BJ (cell line): ENCODE measurements at places on chromosomes 12 and 14.

DNA sequence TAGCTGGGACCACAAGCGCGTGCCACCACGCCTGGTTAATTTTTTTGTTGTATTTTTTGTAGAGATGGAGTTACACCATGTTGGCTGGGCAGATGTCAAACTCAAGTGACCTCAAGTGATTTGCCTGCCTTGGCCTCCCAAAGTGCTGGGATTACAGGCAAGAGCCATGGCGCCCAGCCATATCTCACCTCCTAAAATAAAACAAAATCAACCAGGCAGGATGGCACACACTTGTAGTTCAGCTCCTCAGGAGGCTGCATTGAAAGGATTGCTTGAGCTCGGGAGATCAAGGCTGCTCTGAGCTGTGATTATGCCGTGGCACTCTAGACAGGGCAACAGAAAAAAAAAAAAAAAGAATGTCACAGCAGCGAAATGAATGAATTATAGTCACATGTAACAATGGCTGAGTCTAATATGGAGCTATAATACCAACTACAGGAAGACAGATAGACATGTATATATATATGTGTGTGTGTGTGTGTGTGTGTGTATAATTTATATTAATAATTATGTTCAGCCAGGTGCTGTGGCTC, 19.3 kb upstream of the TMEM120B start:
- DNase-seq, result no peak

DNA sequence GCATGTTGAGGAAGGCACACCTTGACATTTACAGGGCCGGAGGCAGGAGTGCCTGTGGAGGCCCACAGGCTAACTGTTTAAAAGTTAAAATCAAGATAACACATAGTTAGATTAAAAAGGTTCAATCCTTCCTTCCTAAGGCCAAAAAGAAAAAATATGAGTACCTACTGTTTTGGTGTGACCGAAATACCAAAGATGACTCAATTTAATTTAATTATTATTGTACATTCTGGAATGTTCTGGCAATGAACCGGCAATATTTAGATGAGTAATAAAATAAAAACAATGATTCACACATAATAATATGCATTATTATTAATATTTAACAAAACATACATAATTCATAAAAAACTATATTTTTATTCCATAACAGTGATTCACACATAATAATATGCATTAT, 136.8 kb upstream of the NTF3 start:
- DNase-seq, result no peak

DNA sequence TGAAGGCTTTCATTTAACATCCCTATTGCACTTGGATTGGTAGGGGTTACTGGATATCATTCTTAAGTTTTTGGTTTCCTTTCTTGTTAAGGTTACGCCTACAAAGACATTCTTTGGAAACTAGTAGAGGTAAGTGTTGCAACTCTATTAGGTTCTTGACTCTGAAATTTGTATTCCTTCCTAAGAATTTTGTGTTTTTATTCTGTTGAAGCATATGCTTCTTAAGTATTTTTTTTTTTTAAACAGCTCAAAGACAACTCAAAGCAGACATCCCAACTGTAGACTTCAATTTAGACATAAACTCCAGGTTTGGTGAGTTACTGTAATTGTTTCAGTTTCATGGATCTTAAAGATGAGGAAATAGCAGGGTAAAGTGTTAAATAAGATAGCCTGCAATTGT, 1.1 kb upstream of the RBMS2 start:
- no peak for DNase-seq

DNA sequence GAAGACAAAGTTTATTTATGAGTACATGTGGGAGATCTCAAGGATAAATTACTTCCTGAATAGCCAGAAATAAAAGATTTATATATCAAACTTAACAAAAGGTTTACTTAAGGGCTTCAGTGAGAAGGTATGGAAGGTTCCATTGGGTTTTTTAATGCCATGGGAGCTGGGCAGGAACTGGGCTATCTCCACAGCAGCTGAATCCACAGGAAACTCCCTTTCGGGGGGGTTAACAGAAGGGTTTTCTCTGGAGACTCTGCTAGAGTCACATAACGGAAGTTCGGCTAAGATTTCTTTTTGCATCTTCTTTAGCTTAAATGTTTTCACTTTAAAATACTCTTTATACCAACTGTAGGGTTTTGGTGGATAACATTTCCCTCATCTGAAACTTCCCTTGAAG, 113.5 kb downstream of the UNC79 start:
- no peak for DNase-seq

DNA sequence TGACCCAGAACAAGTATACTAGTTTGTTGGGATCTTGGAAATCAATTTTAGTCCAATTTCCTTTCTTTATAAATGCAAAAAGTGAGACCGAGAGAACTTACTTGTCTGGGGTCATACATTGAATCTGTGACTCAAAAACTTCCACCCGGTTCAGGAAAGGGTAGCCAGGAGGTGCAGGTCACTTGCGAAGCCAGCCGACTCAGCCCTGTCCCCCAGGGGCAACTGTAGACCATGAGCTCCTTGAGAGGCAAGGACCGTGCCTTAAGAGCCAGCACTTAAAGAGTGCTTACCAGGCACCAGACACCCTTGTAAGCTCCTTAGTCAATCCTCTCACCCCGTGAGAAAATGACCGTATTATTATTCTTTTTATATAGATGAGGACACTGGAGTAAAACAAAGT, 505 bp upstream of the BCDIN3D start:
- DNase-seq, result no peak

- DNase-seq, result no peak
Measured at GRCh38 chr14:104602315-104602932, 2.1 kb downstream of the TMEM179 start.

- DNase-seq, result no peak
Measured at GRCh38 chr14:51654533-51654845, 2.8 kb downstream of the FRMD6 start.

DNA sequence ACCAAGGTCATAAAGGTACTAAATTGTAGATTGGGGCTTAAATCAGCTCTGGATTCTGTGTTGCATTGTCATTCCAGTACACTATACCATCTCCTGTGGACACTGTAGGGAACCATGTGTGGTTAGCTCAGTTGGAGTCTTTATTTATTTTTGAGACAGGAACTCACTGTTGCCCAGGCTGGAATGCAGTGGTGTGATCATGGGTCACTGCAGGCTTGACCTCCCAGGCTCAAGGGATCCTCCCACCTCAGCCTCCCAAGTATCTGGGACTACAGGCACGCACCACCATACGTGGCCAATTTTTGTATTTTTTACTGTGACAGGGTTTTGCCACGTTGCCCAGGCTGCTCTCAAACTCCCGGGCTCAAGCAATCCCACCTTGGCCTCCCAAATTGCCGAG, 6.7 kb downstream of the PAPOLA start:
- DNase-seq, result no peak

GRCh38 chr12:130051900-130052299, 110.4 kb upstream of the FZD10 start:
- no peak for DNase-seq

DNA sequence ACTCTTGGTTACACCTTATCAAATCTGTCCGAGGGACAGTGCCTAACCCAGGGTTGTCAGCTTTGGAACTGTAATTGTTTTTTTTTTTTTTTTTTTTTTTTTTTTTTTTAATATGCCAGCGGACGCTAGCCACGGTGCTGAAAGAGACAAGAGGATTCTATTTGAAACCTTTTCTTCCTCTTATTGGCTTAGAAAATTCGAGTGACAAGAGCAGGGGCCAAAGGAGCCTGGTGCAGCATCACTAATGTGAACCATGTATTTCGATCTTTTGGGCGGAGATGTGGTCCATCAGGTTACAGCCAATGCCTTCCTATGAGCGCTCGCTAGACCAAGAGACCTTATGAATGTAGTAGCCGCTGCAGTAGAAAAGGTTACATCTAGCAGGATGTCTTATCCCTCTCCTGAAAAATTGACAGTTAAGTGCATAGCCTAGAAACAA, 922 bp downstream of the PTPRR start:
- no peak for DNase-seq

- DNase-seq, result no peak
Measured at GRCh38 chr12:69161829-69162228, 77.5 kb upstream of the CPSF6 start.

DNA sequence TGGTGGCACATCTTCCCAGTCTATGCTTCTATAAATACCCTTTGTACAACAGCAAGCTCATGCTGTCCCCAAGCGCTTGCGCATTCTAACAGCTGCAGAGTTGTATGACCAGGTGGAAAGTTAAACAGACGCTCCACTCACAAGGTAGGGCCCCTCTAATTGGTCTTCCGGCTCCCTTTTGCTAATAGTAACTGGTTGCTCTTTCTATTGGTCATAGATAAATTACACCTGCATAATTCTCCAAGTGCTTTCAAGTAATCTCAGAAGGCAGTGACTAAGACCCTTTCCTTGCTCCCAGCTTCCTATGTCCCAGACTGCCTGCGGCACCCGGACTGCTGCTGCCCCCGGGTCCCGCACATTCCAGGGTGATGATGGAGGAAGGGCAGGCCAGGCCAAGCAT, 6.1 kb upstream of the TSPAN9 start:
- DNase-seq, result no peak

- DNase-seq, result no peak
Measured at GRCh38 chr12:101166866-101167265, 43.2 kb downstream of the SLC5A8 start.

- DNase-seq, result no peak
Measured at GRCh38 chr12:41008472-41008871, 179.6 kb upstream of the PDZRN4 start.

DNA sequence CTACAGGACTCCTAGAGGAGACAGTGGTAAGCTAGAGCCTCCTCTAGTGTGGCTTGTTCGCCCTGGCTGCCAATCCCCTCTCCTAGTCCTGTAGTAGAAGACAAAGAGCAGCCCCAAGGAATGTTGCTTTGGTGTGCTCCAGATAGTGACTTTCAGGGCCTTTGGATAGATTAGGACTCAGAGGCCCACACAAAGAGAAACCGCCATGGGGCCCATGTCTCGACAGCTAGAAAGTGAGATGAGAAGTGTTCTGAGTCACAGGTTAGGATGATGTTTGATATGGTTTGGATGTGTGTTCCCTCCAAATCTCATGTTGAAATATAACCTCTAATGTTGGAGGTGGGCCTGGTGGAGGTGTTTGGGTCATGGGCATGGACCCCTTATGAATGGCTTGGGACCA, 51.8 kb upstream of the JDP2 start:
- DNase-seq, result no peak

- no peak for DNase-seq
Measured at GRCh38 chr12:78977304-78977867, 112.8 kb downstream of the SYT1 start.

DNA sequence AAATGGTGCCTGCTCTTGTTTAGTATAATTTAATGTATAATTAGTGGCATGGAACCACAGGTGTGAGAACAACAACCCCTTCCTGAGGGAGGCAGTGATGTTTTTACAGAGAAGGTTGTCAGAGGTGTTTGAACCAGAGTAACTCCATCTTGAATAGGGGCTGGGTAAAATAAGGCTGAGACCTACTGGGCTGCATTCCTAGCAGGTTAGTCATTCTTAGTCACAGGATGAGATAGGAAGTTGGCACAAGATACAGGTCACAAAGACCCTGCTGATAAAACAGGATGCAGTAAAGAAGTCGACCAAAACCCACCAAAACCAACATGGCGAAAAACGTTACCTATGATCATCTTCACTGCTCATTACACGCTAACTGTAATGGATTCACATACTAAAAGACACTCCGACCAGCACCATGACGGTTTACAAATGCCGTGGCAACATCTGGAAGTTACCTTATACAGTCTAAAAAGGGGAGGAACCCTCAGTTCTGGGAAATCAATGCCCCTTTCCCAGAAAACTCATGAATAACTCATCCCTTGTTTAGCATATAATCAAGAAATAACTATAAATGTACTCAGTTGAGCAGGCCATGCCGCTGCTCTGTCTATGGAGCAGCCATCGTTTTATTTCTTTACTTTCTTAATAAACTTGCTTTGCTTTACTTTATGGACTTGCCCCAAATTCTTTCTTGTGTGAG, 47.8 kb upstream of the LTA4H start:
- DNase-seq, result no peak

- no peak for DNase-seq
Measured at GRCh38 chr12:19402211-19402610, 37.1 kb upstream of the AEBP2 start.

DNA sequence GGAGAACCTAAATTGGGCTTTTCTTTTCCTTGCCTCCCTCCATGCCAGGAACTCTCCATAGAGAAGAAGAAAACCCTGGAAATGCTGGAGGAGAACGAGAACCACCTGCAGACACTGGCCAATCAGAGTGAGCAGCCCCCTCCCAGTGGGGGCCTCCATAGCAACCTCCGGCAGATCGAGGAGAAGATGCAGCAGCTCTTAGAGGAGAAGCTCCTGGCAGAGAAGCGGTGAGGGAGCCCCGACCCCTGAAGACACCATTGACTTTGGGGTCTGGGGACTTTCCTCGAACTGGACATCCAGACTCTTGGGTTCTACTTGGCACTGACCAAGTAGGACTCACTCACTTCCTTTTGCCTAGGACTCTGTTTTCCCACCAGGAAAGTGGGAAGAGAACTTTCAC, 41.4 kb downstream of the PLEKHD1 start:
- no peak for DNase-seq

GRCh38 chr14:32443890-32444661, 115.0 kb downstream of the AKAP6 start:
- peak; percentile 40 for DNase-seq

- no peak for DNase-seq
Measured at GRCh38 chr12:33223956-33224355, 215.7 kb downstream of the SYT10 start.

DNA sequence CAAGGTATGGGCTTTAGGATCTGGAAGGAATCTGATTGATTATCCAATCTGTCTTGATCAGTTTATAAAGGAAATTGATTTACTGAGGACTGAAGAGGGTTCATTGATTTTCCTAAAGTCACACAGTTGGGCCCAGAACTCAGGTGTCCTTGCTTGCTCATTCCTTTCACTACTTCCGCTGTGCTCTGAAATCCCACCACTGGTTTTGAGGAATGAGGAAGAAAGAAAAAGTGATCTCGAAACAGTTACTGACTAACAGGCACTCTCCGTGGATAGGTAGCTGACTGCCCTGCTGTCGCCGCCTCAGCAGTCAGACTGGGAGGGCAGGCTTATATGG, at the start of gene FITM1:
Gene FITM1, plus strand, starts transcription at position 280 of the 337 bp plus-strand sequence. CDS start 905 bp downstream, outside the sequence.
- no peak for DNase-seq

DNA sequence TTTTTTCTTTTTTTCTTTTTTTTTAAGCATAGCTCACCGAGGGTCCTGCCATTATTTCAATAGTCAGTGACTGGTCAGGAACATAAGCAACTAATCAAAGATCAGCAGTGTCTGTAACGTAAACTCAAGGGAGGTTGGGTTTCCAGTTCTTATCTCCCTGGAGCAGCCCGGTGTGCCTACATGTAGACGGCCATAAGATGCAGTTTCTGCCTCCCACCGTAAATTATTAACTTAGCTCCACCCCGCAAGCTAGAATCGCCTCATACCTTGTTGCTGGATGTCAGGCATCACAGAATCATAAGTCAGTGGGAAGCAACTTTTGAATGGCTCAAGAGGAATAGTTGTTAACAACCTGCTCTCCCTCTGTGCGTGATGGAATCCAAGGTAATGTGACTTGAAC, at the start of gene MYO1H:
Gene MYO1H, plus strand, starts transcription at position 312 of the 400 bp plus-strand sequence. Its CDS starts 61 bp downstream, at position 373.
- DNase-seq, result no peak
